ENCODE measurements at places on chromosomes 11 and 22. TPM values are rescaled to one million over a fixed set of nuclear protein-coding genes. Genes with fewer than 3 reads are reported as not detected.
A peak's percentile ranks its signal among the peaks of the same experiment; 100 is the strongest.

Gene CCDC15
- 2.5 TPM for total RNA-seq

Gene KDELR3
- total RNA-seq = 0.94 TPM

Gene SRSF8
- total RNA-seq = 16.1 TPM

DNA sequence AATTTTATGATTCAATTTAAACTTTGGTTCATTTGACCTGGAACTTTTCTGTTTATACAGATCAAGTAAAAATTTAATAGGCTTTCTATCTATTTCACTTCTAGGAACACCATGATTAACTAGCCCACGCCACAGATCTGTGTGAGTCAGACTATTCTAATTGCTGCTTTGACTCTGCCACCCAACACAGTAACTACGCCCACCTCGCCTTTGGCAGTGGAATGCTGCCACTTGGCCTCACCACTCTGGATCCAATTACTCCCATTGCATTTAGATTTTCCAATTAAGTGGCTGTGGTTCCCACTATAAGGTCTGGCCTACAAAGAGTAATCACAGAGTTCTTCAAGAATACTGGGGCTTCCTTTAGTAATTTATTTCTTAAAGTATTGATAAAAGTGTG, 46.6 kb upstream of the LIN7C start:
- peak; percentile 6 for DNase-seq

DNA sequence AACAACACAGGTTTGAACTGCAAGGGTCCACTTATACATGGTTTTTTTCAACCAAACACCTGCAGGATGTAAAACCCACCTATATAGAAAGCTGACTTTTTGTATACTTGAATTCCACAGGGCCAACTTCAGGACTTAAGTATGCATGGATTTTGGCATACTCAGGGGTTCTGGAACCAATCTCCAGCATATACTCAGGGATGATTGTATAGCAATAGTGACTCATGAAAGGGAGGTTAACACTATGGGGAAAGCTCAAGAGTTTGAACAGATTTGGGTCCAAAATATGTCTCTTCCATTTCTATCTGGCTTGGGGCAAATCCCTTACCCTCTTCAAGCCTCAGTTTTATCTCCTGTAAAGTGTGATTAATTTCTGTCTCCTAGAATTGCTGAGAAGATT, 94.9 kb downstream of the MICAL2 start:
- DNase-seq = no peak

DNA sequence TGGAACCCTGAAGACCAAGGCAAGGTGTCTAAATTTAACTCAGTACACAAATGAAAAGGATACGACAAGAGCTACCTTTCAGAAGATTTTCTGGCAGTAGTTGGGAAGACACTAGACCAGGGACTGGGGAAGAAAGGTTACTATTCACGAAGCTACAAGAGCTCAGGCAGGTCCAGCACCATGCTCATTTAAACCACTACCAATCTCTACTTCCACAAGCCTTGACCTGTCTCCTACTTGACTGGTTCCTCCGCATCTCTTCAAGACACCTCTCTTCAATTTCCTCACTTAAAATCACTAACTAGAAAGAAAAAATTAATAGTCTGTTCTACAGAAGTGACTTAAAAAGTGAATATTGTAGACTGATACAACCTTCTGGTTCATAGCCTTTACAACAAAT, 22.9 kb downstream of the TCF20 start:
- no peak for DNase-seq

DNA sequence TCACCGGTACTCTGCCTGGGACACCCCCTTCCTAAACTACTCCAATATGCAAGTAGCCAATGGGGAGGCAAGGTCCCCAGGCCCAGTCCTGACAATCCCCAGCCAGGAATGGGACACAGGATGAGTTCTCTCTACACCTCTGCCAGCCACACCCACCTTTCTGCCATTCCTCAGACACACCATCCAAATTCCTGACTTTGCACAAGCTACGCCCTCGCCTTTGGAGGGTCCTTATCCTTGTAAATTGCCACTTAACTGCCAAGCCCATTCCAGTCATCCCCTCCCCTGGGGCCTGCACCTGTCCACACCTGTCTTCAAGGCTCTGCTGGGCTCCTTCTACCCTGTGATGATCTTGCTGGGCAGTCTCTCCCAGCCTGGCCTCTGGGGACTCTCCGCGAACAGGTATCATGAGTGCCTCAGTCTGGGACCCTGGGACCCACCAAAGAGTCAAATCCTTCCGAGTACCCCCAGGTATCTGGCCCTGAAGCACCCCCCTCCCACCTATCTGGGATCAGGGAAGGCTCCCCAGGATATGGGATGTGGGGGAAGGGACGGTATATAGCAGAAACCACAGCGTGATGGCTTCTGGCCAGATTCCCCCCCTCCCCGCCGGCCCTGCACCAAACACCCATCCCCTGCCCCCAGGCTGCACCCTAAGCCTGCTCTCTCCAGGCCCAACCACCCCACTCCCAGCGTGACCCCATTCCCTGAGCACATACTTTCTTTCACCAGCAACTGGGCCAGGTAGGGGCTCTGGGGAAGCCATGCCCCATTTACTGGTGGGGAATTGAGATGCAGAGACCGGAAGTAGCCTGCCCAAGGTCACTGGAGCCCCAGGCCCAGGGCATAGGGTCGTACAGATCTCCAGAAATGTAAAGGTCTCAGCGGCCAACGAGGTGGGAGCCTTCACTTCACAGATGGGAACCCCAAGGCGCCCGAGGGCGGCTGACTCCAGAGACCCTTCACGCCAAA, 806 bp downstream of the ARAP1 start:
- DNase-seq = no peak

DNA sequence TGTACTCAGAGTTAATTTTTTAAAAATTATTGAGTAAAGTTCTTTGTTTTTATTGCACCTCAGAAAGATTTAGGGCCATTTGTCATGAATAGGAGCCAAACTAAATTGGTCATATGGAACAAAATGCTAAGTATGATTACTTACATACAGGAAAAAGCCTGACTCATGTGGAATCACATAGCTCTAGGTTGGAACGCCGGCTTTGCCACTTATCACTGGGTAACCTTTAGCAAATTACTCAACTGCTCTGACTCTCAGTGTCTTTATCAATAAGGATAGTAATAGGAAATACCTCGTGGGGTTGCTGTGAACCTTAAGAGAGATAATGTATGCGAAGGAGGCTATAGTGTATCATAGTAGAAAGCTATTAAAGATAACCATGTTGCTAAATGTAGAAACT, 638.5 kb downstream of the NELL1 start:
- DNase-seq = no peak

GRCh38 chr11:31652528-31652927, 143.0 kb downstream of the ELP4 start:
- DNase-seq = no peak

- no peak for DNase-seq
Measured at GRCh38 chr11:94826415-94826814, 58.3 kb downstream of the AMOTL1 start.

DNA sequence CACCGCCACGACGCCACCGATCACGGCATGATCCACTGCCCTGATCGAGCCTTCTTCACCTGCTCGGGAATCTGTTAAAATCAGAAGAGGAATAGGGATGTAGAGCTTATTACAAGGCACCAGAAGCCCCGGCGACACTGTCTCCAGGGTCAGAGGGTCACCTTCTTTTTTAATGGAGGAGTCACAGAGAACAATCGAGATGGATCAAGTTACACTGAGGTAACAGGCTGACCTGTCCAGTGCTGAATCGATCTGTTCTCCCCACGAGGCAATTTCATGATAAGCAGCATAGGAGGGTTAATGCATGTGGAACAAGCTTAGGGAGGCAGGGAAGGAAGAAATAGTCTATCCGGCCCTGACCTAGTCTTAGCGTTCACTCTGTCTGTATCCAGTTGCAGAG, 325.5 kb downstream of the CADM1 start:
- no peak for DNase-seq

DNA sequence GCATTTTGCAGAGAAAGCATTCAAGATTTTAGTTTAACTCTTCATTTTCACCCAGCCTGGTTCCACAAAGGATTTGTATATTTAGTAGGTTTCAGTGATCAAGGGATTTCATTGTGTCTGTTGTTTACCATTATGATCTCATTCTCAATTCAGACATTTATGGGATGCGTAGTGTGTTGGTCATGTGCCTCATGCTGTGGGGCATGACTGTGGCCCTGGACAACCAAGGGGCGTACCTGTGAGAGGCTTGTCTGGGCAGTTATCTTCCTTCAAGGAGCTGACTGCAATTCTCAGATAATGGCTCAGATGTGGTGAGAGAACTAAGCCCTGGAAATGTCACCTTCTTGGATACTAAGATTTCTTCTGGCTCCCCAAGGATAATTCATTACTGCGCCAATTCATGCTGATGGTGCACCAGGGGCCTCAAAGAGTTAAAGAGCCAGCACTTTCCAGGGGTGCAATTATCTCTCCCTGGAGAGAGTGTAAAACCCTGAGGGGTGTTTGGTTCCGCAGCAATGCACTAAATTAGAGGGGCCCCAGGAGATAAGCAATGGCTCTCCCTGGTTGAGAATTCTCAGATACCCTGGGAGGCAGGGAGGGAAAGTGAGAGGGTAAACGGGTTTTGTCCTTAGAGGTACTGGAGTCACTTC, 32.2 kb downstream of the SLC6A5 start:
- DNase-seq = no peak

GRCh38 chr11:2135018-2135569, 4.1 kb downstream of the IGF2 start:
- no peak for DNase-seq

GRCh38 chr11:66291706-66292542, at the start of gene TMEM151A:
TSS of gene TMEM151A (plus strand) at chr11:66291894. CDS start at chr11:66292014, 120 bp downstream.
- no peak for DNase-seq

GRCh38 chr11:44199298-44199697, 103.8 kb downstream of the EXT2 start:
- no peak for DNase-seq

- DNase-seq = no peak
Measured at GRCh38 chr11:43693731-43694130, 13.2 kb downstream of the HSD17B12 start.

DNA sequence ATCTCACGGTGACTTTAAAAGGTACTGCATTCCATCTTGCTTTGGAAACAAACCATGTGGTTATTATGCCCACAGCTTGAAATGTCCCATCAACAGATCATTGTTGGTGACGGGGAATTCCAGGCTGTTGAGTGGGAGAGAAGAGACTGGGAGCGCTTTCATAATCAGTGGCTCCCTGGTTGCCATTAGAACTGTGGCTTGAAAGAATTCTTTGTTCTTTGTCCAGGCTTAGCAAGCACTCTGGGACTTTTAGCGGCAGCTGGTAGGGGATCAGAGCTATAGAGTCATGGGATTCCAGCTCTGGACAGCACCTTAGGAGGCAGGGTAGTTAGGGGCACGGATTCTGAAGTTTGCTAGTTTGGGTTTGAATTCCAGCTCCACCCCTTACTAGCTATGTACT, 22.0 kb downstream of the MMP20 start:
- DNase-seq = peak; percentile 61

- DNase-seq = no peak
Measured at GRCh38 chr11:101061606-101062005, 68.0 kb downstream of the PGR start.

GRCh38 chr11:115377882-115378296, 126.3 kb downstream of the CADM1 start:
- DNase-seq = no peak

Measured in occipital lobe (tissue), 3 donors.